Left lung (tissue), 14 donors: ENCODE measurements at places on chromosomes 11 and 22. TPM values are rescaled to one million over a fixed set of nuclear protein-coding genes. Genes with fewer than 3 reads are reported as not detected.

Gene CAVIN3
- 61.2 TPM for total RNA-seq

Gene TEX12
- total RNA-seq = not detected

Gene ADAMTS15
- 13.5 TPM for total RNA-seq

DNA sequence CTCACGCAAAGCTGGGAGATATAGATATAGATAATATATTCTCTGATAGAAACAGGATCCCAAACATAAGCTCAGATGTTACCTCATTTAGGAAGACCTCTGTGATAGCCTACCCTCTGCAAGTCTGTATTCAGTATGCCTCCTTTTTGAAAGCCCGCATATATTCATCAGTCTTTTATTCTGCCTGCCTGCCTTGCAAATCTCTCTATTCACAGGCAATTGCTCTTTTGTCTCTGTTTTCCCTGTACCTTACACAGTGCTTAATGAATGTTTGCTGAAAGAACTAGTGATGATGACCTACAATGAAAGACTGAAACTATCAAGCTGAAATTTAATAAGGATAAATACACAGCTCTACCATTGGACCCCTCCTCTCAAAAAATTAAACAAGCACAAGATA lies 18.4 kb downstream of the DEUP1 start:
- H3K4me3 ChIP-seq = no peak overlapping the region
- no peaks in the 10 kb centered on the region for H3K27me3 ChIP-seq
- H3K4me1 ChIP-seq = no peaks in the 10 kb centered on the region
- no peaks in the 10 kb centered on the region for H3K36me3 ChIP-seq
- H3K27ac ChIP-seq = no peak overlapping the region

DNA sequence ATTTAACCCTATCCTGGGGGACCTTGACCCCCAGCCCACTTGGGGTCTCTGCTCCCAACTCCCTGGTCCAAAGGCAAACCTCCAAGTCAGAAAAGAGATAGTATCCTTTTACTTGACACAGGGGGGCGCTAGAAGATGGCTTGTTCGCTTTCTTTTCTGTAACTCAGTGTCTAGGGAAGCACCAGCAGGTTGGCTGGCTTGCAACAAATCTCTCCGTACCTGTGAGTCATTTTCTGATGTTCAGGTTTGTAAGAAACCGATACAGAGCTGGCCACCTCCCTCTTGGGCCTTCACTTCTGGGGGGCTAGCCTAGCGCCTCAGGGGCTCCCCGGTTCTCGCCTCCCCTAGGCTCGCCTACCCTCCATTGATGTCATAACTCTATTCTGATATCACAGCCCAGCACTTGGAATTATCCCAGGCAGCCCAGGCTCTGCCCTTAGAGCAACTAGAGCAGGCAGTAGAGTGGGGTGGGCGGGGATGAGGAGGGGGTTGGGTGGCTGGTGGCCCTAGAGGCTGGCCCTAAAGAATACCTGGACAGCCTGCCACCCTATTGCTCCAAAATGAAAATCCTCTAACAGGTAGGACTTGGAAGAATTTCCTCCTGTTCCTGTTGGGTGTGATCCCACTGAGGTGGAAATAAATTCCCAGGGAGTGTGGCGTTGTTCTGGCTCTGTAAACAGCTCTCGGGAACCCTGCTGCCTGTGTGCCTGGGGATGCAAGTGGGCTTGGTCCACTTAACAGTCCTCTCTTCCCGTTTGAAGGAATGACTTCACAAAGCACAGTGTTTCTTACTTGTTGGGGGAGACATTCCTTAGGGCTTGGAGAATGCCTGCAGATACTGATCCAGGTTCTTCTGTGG lies 69.4 kb downstream of the OSBP2 start:
- peak; percentile 76 for DNase-seq
- no peaks in the 10 kb centered on the region for H3K36me3 ChIP-seq

- H3K4me1 ChIP-seq = no peaks in the 10 kb centered on the region
- no peak for DNase-seq
- no peak overlapping the region for H3K4me3 ChIP-seq
- H3K36me3 ChIP-seq = no peaks in the 10 kb centered on the region
Measured at GRCh38 chr11:94757037-94757735, 11.0 kb upstream of the AMOTL1 start.
